ENCODE measurements at places on chromosomes 12 and 14.

- DNase-seq, result no peak
Measured at GRCh38 chr12:67572492-67572891, 76.1 kb upstream of the DYRK2 start.

- no peak for DNase-seq
Measured at GRCh38 chr12:6507102-6507998, 13.4 kb downstream of the NCAPD2 start.

DNA sequence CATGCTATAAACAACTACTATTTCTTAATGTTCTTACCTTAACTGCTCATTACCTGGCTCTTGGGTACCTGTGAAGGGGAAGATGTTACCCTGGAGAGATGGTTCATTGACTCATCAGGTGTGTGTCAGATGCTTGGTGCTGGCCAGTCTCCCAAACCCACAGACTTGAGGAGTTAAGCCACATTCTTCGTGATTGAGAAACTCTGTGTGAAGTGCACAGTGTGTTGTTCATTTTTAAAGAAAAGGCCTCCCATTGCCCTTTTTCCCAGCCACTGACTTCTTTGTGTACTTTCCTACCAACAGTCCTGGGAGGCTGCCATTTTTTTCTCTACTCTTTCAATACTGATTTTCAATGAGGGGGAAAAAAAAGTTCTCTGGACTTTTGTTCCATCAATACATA is 3.2 kb downstream of the MGST1 start:
- DNase-seq, result no peak

DNA sequence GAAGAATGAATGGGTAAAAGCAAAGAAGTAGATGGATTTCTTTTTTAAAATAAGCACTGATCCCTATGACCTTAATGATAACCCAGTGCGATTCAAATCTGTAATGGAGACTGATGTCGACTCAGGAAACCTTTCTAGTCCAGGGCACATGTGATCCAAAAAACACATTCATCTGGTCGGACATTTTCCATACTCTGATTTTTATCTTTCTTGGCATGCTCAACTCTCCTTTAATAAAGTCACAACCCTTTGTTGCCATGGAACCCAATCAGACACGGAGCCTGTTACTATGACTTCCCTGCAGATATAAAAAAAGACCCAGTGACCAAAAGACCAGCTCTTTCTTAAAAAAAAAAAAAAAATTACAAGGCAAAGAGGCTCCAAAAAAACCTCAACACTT is 27.9 kb downstream of the TMCC3 start:
- DNase-seq, result no peak

GRCh38 chr12:11865824-11866223 is 204.9 kb upstream of the BCL2L14 start:
- no peak for DNase-seq

GRCh38 chr12:58026426-58026825 is 85.1 kb downstream of the ATP23 start:
- no peak for DNase-seq

- DNase-seq, result no peak
Measured at GRCh38 chr14:68628605-68629310, 164.1 kb downstream of the ZFP36L1 start.

DNA sequence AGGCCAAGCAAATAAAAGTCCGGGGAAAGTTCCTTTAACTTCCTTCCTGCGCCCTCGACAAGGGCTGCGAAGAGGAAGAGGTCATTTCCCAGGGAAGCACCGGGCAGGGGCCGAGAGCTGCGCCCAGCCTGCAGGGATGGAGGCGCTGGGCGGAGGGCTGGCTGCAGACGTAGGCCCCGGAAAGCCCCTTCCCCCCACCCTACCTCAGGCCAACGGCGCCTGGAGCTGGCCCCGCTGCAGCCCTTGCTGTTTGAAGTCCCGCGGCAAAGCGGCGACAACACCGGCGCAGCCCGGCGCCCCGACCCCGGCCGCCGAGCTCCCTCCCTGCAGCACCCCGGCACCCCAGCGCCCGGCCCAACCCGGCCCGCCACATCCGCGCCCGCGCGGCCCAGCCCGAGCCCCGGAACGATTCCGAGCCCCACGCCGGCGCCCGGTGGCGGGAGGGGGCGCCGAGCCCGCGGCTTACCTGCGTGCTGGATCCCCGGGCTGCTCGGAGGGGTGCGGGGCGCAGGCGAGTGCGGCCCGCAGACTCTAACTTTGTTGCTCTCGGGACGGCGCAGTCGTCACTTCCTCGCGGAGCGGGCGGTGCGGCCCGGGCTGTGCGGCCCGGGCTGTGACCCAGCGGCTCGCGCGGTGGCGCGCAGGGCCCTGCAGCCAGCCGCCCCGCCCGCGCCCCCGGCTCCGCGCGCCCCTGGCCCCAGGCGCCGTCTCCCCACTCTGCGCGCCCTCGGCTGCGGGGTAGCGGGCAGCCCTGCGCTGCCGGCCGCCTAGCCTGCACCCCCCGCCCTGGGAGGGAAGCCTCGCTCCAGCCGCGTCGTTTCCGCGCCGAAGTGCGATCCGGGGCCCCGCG is 64.8 kb upstream of the PTGR2 start:
- peak; percentile 70 for DNase-seq

DNA sequence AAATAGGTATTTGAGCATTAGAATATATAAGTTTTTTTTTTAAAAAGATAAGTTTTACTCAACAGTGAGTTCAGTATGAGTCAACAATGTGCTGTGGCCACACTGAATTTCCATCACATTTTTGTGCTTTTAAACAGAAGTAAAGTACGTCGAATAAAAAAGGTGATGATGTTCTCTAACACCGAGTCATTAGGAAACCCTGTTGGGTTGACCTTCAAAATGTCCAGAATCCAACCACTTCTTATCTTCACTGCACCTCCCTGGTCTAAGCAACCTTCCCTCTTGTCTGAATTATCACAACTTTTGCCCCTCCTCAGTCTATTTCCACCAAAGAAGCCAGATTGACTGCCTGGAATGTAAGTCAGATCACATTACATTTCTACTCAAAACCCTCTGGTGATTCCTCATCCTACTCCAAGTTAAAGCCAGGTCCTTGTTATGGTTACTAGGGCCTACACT is 43.0 kb upstream of the SYCP3 start:
- DNase-seq, result no peak

GRCh38 chr12:47984331-47984801 is 19.9 kb downstream of the COL2A1 start:
- DNase-seq, result no peak

DNA sequence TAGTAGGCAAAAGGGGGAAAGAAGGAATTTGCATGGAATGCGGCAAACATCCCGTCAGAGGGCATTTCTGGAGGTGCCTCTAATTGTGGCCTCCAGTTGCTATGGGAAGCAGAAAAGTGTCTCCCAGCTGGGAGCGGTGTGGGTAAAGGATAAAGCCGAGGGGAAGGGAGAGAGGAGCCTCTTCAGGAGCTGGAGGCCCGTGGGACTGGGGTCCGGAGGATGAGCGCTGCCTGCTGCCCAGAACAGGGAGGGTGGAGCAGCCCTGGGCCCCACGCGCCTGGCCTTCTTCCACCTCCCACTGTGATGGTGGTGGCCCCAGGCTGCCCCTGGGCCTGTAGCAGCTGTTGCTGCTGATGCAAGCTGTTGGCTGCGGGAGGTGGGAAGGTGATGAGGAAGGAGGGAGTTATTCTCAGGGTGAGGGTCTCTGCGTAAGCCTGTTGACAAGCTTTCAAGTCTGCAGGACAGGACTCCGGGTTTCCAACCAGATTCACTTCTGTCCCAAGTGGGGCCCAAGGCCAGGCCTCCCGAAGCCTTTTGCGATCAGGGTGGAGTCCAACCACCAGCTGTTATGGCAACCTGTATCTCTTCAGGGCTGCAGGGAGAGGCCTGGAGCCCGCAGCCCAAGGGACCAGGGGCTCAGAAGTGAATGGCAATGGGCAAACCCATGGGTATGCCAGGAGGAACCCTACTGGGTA is 19.1 kb upstream of the PGF start:
- DNase-seq, result peak; percentile 75

GRCh38 chr14:89813617-89814031 is 140.9 kb downstream of the EFCAB11 start:
- DNase-seq, result peak; percentile 49

DNA sequence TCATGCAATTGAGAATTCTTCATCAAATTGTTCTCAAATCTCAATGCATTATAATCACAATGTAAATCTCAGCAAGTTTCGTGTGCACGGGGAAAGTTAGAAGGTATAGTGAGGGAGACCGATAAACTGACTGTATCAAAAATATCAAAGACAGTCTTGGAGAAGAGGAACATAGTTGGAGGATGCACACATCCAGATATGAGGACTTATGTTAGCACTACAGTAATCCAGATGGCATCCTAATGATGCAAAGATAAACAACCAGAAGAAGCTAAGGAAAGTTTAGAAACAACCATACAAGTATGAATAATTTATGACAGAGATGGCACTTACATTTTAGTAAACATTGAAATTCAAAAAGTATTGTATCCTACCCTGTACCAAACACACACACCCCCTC is 760.1 kb downstream of the RPS29 start:
- DNase-seq, result no peak

DNA sequence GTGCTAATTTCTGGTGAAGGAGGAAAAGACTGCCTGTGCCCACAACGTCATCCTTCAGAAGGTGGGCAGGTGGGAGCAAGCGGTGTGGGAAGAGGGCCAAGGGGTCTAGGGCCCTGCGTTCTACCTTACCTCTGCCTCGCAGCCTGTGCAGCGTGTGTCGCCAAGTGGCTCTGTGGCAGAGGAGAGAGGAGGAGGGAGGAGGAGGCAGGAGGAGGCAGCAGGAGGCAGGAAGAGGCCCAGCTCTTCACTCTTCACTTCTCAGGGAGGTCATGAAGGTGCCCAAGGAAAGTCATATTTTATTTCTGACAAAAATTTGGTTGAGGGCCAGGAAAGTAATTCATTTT is 177.9 kb downstream of the MYRFL start:
- no peak for DNase-seq

DNA sequence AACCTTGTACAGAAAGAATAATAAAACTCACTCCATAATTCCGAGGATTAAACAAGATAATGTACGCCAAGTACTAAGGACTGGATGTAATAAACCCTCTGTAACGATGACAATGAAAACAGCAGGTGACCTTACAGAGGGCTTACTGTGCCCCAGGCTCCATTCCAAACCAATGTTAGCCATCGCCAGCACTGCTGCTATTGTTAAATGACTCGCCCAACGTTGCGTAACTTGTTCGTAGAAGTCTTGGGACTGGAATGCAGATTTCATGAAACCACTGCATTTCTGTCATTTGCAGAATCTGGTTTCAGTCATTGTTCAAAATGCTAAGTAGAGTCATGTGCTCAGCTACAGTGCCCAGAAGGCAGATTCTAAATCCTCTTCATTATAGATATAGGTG is 728 bp upstream of the STON2 start:
- no peak for DNase-seq

- peak; percentile 50 for DNase-seq
Measured at GRCh38 chr12:55619354-55620138, 17.1 kb upstream of the OR10P1 start.

DNA sequence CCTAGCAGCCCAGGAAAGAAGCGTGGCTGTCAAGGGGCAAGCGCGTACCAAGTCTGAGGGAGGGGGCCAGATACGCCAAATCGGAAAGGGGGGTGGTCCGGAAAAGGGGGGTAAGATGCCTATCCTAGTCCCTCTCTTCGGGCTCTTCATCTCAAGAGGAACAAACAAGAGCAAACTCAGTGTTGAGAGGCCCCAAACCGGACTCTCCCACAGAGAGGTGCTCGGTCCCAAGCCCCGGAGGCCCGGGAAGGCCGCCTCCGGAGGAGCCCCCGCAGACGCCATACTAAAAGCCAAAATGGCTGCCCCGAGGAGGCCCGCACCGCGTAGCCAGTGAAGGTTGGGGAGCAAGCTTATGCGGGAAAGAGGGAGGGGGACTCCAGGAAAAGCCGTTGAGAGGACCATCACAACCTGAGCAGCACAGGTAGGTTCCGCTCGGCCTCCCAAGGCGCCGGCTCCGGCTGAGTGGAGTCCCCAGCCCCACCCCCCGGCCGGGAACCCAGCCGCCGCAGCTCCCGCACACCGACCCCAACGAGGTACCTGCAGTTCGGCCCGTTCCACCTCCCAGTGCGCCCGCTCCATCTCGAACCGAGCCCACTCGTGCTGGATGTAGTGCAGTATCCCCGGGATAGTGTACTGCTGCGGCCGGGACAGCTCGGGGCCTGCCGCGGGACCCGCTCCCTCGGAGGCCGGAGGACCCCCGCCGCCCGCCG is at the start of gene AP4S1:
Gene AP4S1, plus strand, starts transcription at position 283 of the 710 bp plus-strand sequence. CDS start 40,548 bp downstream, outside the sequence.
- peak; percentile 69 for DNase-seq

DNA sequence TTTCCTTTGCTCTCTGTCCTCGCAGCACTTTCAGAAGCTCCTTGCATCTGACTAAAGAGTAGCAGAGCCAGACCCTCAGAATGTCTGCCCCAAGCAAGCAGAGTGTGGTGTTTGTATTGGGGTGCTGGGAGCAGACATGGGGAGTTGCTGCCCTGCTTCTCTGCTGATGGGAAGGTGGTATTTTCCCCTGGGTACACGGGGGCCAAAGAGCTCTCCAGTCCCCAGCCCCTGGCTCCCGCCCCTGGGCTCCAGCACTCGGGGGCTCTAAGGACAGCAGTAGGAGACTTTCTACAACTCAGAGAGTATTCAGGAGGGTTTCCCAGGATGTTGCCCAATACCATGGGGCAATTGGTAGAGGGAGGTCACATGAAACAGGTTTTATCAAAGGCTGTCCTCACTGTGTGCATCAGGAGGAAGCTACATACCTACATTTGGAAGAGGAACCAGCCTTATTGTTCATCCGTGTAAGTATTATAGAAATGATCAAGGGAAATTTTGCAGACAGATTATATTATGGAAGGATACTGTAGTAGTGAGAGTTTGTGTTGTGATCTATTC is 50.3 kb downstream of the DAD1 start:
- no peak for DNase-seq

DNA sequence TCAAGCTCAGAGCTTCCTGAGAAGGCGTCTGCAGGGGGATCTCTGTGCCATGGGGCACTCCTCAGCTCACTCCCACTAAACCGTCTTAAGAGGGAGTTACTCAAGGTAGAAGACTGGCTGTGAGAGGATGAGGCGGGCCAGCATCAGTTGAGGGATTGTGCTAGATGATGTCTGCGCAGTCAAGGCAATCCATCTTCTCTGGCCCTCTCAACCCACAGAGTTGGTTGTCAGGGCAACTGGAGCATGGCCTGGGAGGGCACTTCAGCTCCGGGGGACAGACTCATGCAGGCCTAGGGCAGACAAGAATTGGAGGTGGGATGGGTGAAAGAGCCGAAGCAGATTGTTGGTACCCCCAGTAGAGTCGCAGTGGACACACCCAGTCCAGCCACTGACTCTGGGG is 9.0 kb downstream of the GSTZ1 start:
- no peak for DNase-seq

- DNase-seq, result no peak
Measured at GRCh38 chr12:71046215-71046614, 111.6 kb downstream of the TSPAN8 start.
